ENCODE measurements at places on chromosomes 12 and 14. TPM values are rescaled to one million over a fixed set of nuclear protein-coding genes. Genes with fewer than 3 reads are reported as not detected.

- DNase-seq, result no peak
Observed at GRCh38 chr14:103124501-103125001, 1.3 kb downstream of the TNFAIP2 start.

DNA sequence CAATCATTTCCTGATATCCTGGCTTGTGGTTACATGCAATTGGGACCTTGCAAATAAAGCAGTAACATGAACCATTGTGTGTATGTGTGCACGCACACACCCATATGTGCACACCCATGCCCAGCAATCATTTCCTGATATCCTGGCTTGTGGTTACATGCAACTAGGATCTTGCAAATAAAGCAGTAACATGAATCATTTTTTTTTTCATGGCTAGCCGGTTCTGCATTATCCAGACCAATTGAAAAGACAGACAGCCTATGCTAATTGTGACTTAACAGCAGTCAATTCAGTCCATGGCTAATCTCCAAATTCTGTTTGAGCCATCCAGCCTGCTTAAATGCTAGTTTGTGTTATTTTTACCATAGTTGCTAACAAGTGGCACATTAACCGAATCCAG is 134.3 kb downstream of the TTC7B start:
- no peak for DNase-seq

GRCh38 chr14:29712601-29713000 is 215.0 kb downstream of the PRKD1 start:
- DNase-seq, result no peak

- DNase-seq, result no peak
Observed at GRCh38 chr12:101078536-101079285, 131.3 kb downstream of the SLC5A8 start.

DNA sequence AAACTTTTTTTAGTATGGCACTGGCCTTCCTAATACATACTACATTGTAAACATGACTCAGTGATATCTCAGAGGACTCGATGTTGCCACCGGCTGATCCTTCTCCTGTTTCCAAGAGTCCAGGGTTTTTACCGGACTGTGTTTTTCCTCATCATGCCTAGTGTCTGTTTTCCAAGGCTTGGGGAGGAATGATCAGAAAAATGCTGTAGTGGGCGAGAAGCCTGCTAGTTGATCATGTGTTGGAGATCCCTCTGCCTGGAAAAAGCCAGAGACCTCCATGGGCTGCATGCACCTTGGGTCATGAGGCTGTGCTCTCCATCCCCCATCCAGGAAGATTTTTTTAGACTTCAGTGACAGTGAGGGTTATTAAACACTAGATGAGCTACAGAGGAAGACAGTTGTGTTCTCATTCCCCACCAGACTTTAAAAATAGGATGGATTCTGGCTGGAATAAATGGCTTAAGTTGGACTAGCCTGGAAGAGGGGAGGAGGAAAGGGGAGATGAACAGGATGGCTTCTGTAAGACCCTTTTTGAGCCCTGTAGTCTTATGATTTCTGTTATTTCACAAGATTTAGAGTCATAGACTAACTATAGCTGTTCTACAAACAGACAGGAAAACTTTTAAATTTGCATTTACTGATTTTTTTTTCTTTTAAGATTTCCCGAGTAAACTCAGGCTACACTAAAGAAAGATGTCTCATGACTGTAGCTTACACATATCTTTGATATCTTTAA is 145.7 kb downstream of the SAMD4A start:
- no peak for DNase-seq

- DNase-seq, result no peak
Observed at GRCh38 chr12:47121146-47121545, 41.4 kb upstream of the AMIGO2 start.

GRCh38 chr14:95132760-95133159 is 24.6 kb downstream of the DICER1 start:
- DNase-seq, result no peak

DNA sequence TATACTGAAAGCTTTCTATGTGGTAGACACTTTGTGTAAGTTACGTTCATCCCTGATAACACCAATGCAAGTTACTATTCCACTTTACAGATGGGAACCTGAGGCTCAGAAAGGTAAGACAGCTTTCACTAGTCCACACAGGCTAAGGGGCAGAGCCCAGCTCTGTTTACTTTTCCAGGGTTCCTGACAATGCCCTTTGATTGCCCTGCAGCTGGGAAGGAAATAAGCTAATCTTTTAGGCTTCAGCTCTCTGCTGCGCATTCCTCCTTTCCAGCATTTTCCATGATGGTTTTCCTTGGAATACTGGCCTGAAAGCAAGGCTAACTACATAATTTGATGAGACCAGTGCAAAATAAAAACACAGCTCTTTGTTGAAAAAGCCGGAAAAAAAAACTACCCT is 185.7 kb upstream of the BTG1 start:
- no peak for DNase-seq

- DNase-seq, result no peak
Observed at GRCh38 chr12:50933459-50934124, 18.8 kb upstream of the HIGD1C start.

DNA sequence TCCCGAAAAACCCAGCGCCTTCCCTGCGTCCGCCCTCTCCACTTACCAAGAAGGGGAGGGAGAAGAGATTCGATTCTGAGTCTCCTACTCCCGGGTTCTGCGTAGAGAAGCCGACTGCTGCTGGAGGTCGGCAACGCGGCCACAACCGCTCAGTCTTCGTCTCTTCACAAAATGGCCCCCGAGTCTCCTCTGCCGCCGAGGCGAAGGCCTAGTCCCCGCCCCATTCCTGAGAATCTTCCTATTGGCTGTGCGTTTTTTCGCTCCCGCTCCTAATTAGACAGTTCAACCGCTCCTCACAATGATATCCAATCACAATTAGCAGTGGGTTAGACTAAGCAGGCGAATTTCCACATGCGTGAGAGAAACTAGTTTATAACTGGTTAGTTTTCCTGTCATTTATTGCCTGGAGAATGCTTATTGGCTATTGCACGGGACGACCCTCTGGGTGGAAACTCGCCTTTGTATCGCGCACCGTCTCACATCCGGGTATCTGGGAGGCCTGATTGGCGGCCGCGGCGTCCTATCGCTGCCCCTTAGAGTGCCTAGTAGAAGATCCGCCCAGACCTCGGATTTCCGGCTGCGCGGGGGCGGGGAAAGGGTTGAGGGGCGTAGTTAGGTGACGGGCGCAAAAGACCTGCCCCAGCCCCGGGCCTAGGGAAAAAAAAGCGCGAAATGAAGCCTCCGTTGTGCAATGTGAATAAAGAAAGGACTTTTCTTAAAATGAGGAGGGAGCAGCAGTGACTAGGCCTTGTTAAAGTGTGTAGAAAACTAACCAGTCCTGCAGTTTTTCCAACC is at the start of gene HNRNPC:
TSS of gene HNRNPC (minus strand) at position 191 of the 795 bp plus-strand sequence. CDS start 35,249 bp downstream, outside the sequence.
- DNase-seq, result peak; percentile 98

- DNase-seq, result no peak
Observed at GRCh38 chr14:63647696-63648410, 6.2 kb upstream of the WDR89 start.

- DNase-seq, result no peak
Observed at GRCh38 chr14:105702275-105702817, 176.0 kb downstream of the TMEM121 start.

- no peak for DNase-seq
Observed at GRCh38 chr12:69927164-69927563, 102.1 kb downstream of the MYRFL start.

DNA sequence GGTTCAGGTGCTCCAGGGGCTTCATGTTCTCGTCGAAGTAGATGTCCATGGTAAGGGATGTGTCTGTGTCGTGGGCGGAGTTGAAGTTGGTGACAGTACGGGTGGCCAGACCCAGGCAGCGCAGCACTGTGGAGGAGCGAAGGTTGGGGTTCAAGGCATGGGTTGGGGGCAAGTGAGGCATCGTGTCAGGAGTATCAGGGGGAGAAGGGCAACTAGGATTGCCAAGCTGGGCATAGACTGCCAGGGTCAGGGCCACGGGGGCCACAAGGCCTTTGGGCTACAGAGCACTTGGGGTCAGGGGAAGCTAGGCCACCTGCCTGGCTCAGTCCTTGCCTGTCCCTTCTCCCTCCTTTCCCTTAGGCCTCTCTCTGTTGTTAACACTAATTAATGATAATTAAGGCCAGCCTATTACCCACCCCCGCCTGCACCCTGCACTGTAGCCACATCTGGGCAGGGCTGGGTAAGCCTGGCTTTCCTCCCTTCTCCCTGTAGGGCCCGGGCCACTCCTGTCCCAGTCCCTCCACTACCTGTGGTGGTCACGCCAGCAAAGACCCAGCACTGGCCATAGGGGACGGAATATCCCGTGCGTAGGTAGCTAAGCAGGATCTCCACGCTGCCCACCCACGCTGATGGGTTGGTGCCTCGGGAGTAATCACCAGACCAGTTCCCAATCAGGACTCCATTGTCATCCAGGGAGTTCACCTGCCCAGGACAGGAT is 4.3 kb downstream of the TGM1 start:
- DNase-seq, result no peak

GRCh38 chr12:62247281-62248045 is 12.7 kb upstream of the USP15 start:
- no peak for DNase-seq

GRCh38 chr12:54292931-54293241 is 7.9 kb downstream of the NFE2 start:
- no peak for DNase-seq

- no peak for DNase-seq
Observed at GRCh38 chr12:14994610-14995009, 21.8 kb downstream of the PDE6H start.

- DNase-seq, result no peak
Observed at GRCh38 chr14:68983191-68983590, 4.1 kb upstream of the ACTN1 start.

GRCh38 chr12:117328556-117329100 is 32.8 kb downstream of the NOS1 start:
- no peak for DNase-seq

DNA sequence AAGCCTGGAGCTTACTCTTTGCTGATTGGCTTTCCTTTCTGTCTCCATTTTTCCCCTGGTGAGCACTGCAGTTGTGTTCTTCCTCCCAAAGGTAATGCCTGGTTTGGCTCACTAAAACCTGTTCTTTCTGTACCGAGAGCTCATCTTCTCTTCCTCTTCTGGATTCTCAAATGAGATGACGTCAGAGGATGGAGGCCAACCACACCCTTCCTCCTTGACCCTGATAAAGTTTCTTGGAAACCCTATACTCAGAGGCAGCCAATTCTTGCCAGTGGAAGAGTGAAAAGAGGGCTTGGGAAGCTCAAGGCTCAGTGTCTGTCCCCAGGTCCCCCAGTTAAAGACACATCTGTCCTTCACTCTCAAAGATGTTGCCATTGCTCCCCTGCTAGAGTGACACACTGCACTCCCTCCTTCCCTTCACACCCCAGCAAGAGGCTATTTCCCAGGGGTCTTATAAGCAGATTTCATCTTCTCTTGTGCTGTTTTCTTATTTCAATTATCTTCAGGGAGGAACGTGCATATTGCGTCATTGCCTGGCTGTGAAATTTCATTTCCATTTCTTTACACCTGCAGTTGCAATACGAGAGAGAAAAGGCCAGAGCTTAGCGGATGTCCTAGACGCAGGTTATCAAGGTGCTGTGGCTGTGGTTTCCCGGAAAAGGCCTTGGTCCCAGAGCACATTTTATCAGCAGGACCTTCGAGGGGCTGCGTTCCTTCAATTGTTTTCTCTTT is 27.3 kb downstream of the NTF3 start:
- no peak for DNase-seq

DNA sequence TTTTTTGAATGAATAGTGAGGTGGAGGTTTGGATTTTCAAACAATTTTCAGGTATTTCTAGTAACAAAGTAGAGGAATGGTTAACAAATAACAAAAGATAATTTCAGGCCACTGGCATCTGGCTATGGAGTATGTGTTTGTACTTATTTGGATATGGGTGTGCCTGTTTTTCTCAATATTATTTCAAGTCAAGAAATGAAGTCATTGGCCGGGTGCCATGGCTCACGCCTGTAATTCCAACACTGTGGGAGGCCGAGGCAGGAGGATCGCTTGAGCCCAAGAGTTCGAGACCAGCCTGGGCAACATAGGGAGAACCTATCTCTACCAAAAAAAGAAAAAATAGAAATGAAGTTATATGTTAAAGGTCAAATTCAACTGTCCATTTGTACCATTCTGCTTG is 13.9 kb downstream of the SLC35E3 start:
- no peak for DNase-seq

DNA sequence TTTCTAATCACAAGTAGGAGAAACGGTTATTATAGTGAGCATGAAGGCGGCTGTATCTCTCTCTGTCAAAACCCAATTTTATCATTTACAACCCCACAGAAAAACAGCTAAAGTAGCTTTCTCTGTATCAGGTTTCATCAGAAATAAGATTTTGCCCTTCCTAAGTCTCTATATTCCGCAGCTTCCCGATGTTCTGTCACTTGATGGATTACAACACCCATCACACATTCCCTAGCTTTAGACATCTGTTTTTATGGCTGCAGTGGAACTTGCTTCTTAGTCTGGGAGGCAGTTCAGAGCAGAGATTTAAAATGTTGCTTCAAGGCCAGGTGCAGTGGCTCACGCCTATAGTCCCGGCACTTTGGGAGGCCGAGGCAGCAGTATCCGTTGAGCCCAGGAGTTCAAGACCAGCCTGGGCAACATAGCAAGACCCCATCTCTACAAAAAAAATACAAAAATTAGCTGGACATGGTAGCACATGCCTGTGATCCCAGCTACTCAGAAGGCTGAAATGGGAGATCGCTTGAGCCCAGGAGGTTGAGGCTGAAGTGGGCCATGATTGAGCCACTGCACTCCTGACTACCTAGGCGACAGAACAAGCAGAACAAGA is 27.6 kb upstream of the FOXN3 start:
- no peak for DNase-seq

DNA sequence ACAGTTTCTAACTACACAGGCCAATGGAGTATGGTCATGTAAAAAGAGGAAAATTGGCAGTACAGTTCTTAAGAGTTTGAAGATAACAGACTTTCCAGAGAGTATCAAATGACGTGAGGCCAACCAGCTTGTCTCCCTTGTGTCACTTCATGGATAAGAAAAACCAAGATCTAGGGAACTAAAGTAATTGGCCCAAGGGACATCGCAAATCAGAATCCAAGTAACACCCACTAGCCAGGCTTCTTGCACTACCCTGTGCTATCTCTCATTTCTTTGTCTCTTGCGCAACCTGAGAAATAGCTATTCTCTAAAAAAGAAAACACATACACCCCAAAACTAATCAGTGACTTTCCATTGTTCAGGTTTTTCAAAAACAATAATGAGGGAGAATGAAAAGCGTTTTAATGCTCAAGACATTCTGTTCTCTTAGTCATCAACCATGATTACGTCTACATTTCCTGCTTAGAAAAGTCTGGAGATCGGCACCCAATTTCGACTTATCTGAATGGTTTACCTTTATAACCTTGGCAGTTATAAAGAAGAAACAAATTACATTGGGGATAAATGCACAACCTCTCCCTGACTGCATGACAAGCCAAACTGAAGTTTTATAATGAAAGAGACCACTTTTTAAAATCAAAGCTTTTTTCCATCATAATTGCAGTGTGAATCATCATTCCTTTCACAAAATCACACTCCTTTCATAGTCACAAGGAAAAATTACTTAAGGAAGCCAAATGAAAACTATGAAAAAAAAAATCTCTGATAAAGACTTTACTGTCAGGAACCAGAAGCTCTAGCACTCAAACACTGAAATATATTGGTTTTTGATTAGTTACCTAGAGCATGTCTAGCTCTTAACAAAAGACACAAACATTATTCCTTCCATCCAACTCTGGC is 42.1 kb downstream of the TMTC1 start:
- DNase-seq, result no peak

GRCh38 chr14:99586761-99587459 is 17.1 kb downstream of the CCDC85C start:
- DNase-seq, result no peak

MIP gene
- total RNA-seq, result not detected

PRR4 gene
- total RNA-seq, result 0.78 TPM

ITGA7 gene
- 46.1 TPM for total RNA-seq

POTEM gene
- total RNA-seq, result not detected

TAS2R20 gene
- total RNA-seq, result 0.38 TPM

FAIM2 gene
- total RNA-seq, result not detected

GPHN gene
- 10.6 TPM for total RNA-seq

All from H7 (cell line).